Dorsolateral prefrontal cortex (tissue), 122 donors: ENCODE measurements at places on chromosomes 4 and X.

DNA sequence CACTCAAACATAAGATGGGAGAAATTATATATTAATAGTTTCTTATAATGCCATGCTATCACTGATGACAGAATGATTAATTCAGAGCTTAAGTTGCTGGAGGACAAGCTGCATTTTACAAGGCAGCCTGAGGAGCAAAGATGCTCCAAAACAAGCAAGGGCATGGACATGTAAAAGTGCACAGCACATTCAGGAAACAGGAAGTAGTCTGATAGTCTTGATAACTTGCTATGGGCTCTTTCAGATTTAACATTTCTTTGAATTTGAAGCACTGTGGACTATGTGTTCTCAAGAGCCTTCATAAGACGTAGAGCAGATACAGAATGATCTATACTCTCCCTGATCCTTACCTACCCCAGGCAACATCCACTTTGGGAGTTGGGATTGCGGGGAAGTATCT, 50.0 kb downstream of the AMMECR1 start:
- DNase-seq: no peak

- no peak for DNase-seq
These were observed 12.4 kb upstream of the FRYL start for GRCh38 chr4:48792348-48793006.

GRCh38 chr4:42390622-42391354, 6.5 kb upstream of the SHISA3 start:
- DNase-seq: no peak

DNA sequence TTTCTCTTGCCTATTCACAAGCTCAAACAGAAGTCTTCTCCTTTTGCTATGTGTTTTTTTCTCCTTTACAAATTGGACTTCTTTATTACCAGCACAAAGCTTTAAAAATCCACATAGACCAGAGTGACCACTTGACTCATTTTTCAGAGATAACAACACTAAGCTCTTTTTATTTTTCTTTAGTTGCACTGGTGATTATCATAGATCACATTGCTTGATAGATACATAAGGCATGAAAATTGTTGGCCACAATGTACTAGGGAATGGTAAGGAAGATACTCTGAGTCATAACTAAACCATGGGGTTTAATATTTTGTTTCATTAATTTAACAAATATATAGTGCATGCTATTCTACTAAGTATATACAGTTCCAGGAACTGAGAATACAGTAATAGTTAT, 159.0 kb downstream of the GASK1B start:
- DNase-seq: no peak
